ENCODE measurements at places on chromosomes 16 and 17.

DNA sequence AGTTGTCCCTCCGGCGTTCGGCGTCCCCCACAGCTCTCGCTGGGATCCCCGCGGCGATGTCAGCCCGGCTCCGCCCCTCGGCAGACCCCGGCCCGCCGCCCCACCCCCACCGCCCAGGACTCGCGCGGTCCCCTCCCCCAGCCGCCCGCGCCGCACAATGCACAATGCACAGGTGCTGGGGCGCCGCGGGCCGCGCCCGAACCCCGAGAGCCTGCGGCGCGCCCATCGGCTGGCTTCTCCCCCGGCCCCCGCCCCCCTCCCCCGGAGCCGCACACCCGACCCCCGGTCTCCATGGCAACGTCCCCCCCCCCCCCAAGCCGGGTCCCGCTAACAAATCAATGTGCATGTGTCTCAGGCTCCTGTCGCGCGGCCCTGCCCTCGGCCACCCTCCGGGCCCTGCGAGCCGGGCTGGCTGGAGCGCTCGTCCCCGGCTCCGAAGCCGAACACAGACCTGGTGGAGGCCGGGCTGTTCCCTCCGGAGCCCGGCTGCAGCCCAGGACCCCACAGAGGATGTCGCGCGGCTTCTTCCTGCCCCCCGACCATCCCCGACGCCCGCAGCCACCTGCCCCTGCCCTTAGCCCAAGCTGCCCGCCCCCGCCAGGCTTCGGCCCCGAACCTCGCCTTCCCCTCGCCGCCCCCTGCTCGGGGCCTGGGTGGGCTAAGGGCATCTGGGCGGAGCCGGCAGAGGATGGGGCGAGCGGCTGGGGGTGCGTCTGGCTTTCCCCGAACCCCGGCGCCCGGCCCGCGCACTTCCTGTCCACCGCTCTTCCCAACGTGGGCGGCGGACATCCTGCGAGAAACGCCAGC, 818 bp upstream of the CBX8 start:
- no peak for DNase-seq

- no peak for DNase-seq
Measured at GRCh38 chr17:17042384-17042736, at the start of gene MPRIP. MPRIP (plus strand) TSS chr17:17042457; CDS start chr17:17042849, 392 bp downstream.

DNA sequence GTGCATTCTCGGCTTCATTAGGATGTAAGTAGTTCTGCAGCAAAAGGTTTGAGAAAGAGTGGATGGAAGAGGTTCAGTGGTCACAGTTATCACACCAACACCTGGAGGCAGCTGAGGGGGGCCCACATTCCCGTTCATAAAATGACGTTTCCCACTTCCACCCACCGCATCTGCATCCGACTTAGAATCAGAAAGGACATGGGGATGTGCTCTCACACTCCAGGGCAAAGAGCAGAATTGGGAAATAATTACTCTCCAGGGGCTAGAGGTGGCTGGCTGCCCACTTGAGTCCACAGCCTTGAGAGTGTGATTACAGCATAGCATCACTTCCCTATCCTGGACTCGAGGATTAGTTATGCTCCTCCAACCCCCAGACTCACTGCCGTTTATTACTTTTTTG, 122.0 kb downstream of the CPPED1 start:
- no peak for DNase-seq

DNA sequence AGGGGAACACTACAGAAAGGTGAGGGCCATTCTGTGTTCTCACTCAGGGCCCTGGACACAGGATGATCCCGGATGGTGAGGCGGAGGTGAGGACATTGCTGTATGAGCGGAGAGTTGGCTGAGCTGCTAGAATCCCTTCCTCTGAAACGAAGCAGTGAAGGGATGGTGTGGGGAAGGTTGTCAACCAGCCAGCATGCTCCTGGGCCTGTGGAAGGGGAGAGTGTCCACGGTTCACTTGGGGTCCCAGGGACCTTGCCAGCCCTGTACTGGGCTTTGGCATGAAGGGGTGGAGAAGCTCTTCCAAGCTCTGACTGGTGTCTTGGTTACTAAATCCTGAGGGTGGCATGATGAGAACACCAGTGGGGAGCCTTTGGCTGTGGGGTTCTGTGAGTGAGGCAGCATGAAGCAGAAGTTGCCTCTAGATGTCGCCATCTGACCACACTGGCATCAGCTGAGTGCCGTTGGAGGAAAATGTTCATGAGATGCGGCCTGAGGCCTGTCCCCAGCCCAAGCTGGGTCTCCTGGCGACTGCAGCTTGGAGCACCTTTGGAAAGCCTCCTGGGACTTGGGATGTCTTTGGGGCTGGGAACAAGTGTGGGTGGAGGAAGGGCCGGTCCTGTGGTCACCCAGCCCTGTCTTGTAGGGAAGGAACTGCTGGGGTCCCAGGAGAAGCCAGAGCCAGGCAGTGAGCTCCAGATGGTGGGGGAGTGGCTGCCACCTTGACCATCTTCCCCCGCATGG, 14.8 kb downstream of the PDP2 start:
- peak; percentile 20 for DNase-seq

GRCh38 chr17:6756425-6757031, 682 bp downstream of the XAF1 start:
- no peak for DNase-seq

GRCh38 chr17:31068291-31068690, 26.5 kb upstream of the NF1 start:
- DNase-seq, result no peak

GRCh38 chr17:80279895-80280294, 19.2 kb downstream of the RNF213 start:
- no peak for DNase-seq

GRCh38 chr17:81398832-81399411, 3.7 kb downstream of the BAHCC1 start:
- no peak for DNase-seq

DNA sequence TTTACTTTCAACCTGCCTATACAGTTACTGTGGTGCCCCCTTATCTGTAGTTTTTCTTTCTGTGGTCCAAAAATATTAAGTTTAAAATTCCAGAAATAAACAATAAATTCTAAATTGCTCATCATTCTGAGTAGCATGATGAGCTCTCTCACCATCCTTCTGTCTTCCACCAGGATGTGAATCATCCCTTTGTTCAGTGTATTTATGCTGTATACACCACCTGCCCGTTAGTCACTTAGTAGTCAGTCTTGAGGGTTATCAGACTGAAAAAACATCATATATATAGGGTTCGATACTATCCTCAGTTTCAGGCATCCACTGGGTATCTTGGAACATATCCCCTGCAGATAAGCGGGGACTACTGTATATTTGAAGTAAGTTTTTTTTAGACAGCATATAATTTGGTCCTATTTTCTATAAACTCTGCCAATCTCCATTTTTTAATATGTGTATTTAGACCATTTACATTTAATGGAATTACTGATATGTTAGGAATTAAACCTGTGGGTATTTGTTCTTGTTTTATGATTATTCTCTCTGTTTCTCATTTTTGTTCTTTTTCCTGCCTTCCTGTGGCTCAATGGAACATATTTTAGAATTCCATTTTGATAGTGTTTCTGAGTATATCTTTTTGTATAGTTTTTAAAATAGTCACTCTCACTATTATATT, 31.0 kb downstream of the TBX21 start:
- DNase-seq, result no peak

- DNase-seq, result no peak
Measured at GRCh38 chr16:58212824-58213655, 15.1 kb upstream of the CSNK2A2 start.

DNA sequence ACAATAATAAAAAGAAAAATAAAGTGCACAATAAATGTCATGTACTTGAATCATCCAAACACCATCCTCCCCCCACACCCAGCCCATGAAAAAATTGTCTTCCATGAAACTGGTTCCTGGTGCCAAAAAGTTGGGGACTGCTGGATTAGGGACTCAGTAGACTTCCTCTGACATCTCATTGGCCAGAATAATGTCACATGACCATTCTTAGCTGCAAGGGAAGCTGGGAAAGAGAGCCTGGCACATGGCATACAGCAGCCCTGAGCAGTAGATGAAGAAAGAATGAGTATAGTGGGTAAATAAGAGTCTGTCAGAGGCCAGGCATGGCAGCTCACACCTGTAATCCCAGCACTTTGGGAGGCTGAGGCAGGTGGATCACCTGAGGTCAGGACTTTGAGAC, 12.5 kb downstream of the ITPRIPL2 start:
- DNase-seq, result no peak

DNA sequence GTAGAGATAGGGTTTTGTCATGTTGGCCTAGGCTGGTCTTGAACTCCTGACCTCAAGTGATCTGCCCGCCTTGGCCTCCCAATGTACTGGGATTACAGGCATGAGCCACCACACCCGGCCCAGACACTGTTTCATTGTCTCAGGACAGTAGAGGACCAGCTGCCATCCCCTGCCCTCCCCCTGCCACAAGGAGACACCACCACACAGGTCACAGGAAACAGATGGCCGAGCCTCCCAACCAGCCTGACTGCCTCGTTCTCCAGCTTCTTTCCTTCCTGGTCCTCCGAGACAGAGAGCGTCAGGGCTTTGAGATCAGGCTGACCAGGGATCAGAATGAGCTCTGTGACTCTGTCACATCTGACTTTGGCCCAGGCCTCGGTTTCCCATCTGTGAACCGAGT, 20.8 kb upstream of the RNPS1 start:
- DNase-seq, result no peak

GRCh38 chr16:48217708-48218107, 26.4 kb upstream of the LONP2 start:
- DNase-seq, result no peak

GRCh38 chr17:69717214-69717613, 302.7 kb downstream of the MAP2K6 start:
- no peak for DNase-seq

DNA sequence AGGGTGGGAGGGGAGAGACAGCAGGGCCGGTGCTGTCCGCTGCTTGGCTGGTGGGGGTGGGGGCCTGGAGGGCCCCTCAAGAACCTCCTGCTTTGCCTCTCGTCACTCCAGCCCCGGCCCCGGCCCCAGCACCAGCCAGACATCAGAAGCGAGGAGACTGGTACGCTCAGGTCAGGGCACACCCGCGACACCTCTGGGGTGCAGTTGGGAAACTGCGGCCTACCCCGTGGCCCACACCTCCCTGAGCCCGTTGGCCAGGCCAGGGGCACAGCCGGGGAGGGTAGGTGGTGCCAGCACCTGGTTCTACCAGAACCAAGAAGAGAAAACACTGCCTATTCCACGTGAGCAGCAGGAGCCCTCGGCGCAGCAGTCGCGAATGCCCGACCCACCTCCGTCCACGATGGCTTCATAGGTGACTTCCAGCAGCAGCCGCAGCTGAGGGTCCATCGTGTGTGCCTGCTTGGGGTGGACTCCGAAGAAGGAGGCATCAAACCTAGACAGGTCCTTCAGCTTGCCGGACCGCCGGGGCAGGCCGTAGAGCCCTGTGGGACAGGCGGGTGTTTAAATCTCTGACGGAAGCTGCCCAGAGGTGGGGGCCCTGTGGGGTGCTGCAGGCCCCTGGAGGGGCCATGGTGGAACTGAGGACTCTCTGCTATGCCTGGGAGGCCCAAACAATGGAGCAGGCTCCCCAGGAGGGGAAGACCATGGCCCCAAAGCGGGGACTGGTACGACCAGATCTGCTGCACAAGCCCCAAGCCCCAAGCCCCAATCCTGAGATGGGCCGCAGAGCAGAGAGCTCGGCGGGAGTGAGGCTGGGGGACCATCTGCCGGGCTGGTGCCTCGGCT, 2.9 kb downstream of the FASN start:
- DNase-seq, result no peak

DNA sequence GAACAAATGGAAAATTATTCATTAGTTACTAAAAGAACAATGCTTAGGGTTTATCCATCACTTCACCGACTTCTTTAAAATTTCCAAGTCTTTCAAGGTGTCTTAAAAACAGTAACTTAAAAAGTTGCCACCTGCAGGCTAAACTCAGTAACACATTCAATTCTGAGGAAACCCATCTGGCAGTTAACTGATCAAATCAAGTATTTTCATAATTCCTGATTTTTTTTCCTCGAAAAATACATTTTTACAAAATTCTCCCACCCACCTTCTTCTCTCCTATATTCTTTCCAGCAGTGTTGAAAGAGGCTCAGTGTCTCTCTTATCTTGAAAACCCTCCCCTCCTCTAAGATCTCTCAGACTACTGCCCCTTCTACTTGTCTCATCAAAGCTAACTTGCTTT, 29.9 kb downstream of the PARN start:
- no peak for DNase-seq

GRCh38 chr17:37483311-37484039, 6.2 kb upstream of the DUSP14 start:
- DNase-seq, result no peak

DNA sequence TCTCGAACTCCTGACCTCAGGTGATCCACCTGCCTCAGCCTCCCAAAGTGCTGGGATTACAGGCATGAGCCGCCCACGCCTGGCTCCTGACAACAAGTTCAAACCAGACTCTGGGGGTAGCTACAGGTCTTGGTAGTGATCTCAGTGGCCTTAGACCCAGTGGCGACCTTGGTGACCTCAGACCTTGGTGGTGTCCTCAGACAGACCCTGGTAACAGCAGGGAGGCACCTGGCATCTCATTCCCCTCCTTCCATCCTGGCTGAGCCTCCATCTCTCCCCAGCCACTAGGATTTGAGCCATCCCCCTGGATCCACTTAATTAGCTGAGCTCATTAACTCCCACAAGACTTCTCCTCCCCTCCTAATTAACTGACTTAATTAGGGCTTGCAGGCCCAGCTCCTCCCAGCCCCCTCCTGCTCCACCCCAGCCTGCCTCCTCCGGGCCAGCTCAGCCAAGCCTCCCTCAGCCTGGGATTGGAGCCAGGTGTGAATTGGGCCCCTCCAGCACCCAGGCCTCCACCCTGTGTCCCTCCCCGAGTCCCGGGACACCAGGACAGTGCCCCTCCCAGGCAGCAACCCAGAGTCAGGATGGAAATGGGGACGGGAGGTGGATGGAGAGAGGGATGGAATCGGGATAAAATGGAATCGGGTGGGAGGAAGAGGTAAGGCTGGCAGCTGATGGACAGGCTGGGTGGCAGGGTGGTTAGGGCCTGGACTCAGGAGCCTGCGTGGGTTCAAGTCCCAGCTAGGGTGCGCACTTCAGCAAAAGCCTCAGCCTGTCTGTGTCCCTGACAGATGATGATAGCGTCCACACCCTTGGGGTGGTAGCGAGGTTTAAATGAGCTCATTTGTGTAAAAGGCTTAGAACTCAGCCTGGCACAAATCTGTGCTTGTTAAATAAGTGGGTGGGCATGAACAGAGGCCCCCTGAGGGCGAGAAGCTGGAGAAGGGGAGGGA, 11.2 kb upstream of the SBK1 start:
- no peak for DNase-seq

DNA sequence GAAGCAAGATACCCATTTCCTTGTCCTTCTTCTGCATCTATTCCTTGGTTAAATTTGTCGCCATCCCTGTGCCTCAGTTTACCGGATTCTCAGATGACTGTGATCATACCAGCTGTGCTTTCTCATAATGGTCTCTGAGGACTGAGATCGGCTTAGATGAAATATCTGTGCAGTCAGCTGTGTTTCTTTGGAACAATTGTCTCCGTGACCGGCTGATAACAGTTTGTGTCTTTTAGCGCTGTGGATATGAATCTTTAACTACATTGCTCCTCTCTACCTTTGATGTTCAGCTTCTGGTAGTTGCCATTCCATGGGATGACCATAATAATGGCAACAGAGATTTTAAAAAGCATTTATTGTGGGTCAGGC, 473 bp downstream of the FTO start:
- DNase-seq, result no peak

GRCh38 chr17:48818361-48818841, 1.4 kb upstream of the TTLL6 start:
- DNase-seq, result no peak

GRCh38 chr17:80191865-80192661, 22.2 kb downstream of the CARD14 start:
- no peak for DNase-seq

All from activated CD8-positive, alpha-beta memory T cell treated with anti-CD3 and anti-CD28 coated beads for 4 hours (primary cell).